Nucleus accumbens (tissue), 56 donors: ENCODE measurements at places on chromosomes 16 and 17.

GRCh38 chr17:79562192-79562930 lies 48.5 kb downstream of the RBFOX3 start:
- DNase-seq = no peak

- DNase-seq = no peak
Observed at GRCh38 chr17:40602445-40603443, 37.5 kb upstream of the CCR7 start.

- no peak for DNase-seq
Observed at GRCh38 chr16:49554681-49555080, 181.1 kb downstream of the C16orf78 start.

DNA sequence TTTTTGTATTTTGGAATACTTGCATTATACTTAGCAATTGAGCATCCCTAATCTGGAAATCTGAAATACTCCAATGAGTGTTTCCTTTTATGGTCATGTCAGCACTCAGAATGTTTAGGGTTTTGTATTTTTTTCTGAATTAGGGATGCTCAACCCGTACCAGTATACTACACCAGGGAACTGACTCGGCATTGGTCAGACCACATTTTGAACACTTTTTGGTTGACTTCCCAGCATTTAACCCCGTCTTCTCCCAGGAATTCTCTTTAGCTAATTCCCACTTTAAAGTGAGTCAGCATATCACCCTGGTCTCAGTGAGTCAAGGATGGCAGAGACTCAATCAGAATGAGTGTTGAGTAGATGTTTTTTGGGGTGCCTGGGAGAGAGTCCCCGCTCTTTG lies 177.9 kb downstream of the SPECC1 start:
- DNase-seq = no peak

- DNase-seq = no peak
Observed at GRCh38 chr16:87100306-87101058, 216.7 kb downstream of the C16orf95 start.

DNA sequence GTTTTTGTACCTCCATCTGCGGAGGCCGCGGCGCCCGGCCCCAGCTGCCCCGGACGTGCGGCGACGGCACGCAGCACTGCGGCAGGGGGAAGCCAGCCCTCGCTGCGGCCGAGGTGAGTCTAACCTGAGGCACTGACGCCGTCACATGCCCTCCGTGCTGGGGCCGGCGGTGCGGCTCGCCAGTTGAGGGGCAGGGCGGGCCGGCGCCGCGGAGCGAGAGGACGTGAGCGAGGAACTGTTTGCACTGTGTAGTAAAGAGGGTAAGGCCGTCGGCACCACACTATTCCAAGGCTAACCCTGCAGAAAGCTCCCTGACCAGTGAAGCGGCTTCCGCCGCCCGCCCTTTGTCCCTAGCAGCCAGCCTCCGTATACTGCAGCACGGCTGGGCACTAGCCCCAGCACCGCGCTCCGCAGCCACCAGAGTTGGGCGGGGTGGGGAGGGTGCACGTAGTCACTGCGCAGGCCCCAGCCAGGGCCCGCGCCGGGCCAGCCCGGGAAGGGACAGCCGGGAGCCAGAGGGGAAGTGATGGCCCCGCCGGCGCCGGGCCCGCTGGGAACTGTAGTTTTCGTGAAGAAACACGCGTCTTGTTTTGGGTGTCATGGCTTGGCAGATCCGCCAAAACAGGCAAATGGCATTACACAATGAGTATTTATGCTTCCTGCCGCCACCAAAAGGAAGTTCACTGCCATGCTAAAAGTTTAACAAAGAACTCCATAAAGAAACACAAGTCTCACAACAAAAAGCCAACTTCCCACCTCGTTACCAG lies 580 bp upstream of the KANSL1 start:
- peak; percentile 100 for DNase-seq

DNA sequence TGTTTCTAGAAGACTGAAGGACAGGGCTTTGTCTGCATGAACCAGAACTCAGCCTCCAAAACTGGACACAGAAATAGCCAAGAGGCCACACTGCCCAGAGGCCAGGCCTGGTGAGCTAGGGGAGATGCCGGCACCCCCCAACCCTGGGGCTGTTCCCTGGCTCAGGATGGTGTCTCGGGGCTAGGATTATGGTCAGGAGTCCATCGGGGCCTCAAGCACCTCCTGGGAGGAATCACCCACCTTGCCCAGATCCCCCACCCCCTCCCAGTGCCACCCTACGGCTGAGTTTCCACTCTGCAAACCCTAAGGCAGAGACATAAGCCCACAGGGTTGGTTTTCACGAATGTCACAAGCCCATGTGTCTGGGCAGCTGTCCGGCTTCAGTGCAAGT lies 37.2 kb downstream of the SLC7A5 start:
- no peak for DNase-seq

DNA sequence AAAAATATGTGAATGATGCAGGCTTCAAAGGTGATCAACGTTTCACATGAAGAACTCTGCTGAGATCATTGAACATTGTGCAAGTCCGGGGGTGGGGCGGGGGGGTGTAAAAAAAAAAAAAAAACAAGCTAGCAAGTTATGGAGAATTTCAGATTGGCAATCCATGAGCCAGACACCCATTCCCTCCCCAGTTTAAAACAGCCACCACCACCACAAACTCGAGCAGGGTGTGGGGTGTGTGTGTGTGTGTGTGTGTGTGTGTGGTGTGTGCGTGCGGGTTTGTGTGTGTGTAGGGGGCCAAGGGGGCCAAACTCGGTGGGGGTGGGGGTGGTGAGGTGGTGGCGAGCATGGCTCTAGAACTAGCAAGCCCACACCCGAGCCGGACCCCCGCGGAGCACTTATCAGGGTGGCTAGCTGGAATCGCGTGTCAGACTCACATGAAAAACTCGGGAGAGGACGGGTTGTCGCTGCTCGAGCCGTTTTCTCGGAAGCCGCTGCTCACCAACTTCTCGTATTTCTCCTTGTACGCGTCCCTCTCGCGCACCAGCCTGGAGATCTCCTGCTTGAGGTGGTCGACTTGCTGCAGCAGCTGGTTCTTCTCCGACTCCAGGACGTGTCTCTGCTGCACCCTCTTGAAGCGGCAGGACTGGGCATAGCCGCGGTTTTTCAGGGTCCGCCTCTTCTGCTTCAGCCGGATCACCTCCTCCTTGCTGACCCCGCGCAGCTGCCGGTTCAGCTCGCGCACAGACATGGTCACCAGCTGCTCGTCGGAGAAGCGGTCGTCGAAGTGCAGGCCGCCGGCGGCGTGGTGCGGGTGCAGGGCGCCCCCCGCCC lies 2.0 kb downstream of the MAF start:
- DNase-seq = no peak

GRCh38 chr16:5056352-5056751 lies 9.4 kb downstream of the C16orf89 start:
- no peak for DNase-seq

DNA sequence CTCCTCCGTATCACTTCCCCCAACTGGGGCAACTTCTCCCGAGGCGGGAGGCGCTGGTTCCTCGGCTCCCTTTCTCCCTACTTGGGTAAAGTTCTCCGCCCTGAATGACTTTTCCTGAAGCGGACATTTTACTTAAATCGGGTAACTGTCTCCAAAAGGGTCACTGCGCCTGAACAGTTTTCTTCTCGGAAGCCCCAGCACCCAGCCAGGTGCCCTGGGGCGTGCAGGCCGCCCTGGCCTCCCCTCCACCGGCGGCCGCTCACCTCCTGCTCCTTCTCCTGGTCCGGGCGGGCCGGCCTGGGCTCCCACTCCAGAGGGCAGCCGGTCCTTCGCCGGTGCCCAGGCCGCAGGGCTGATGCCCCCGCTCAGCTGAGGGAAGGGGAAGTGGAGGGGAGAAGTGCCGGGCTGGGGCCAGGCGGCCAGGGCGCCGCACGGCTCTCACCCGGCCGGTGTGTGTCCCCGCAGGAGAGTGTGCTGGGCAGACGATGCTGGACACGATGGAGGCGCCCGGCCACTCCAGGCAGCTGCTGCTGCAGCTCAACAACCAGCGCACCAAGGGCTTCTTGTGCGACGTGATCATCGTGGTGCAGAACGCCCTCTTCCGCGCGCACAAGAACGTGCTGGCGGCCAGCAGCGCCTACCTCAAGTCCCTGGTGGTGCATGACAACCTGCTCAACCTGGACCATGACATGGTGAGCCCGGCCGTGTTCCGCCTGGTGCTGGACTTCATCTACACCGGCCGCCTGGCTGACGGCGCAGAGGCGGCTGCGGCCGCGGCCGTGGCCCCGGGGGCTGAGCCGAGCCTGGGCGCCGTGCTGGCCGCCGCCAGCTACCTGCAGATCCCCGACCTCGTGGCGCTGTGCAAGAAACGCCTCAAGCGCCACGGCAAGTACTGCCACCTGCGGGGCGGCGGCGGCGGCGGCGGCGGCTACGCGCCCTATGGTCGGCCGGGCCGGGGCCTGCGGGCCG lies 1.6 kb downstream of the HIC1 start:
- no peak for DNase-seq

DNA sequence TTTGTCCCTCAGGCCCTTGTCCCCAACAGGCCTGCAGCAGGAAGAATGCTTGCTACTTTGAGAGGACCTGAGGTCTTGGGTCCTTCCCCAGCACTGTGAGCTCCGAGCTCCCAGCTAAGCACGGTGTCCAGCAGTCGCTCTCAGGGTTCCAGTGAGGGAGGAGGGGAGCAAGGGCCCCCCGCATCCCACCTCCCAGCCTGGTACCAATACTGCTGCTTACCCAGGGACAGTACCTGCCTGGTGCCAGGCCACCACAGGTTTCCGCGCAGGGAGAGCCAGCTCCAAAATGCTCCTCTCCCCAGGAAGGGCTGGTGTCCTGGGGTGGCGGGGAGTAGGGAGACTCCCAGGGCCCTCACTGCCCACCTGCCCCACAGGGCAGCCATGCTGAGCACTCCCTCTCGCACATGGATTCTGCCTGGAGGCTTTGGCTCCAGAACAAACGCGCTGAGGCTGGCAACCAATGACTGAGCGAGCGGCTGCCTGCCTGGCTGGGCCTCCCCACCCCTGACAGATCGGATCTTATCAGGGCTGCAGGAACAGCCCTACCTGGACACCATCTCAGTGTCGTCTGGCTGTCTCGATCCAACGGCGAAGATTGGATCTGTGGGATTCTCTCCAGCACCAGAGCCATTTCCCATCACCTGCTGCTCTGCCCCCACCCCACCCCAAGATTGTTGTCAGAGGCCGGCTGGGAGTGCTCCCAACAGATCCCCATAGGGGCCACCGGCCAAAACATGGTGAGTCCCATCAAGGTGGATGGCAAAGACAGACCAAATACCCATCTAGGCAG lies 2.4 kb downstream of the DOK4 start:
- DNase-seq = no peak

- no peak for DNase-seq
Observed at GRCh38 chr17:29159306-29159860, 20.8 kb downstream of the MYO18A start.

GRCh38 chr17:78804777-78805176 lies 22.7 kb upstream of the CYTH1 start:
- DNase-seq = no peak

DNA sequence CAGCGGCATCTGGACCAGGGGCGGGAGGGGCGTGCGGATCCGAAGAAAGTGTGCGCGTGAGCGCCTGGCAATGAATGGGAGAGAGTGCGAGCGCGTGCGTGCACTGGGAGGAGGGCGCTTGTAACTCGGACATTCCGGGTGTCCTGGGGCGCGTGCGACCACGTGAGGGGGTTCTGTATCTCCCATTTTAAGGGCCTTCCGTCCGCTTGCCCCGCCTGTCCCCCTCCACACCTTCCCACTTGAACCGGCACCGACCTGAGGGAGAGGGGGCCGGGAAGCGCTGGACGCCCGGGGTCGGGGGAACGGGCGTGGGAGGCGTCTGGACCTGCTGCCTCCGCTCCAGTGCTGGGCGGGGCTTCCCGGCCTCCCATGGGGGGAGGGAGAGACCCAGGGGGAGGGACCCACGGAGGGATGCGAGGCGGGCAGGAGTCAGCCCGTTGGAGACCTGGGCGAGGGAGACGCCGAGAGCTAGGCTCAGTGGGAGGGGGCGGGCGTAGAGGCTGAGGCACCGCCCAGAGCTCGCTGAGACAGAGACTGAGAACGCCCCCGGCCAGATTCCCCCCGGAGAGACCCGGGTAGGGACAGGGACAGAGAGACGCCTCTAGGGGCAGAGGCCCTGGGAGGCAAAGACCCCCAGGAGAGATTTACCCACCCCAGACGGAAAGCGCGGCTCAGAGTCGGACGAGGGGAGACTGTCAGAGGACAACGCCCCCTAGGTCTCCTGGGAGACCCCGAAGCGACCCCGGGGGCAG lies at the start of gene KREMEN2:
Gene KREMEN2 (plus strand): TSS at position 553 of the 752 bp plus-strand sequence. CDS start 246 bp downstream, outside the sequence.
- DNase-seq = no peak

DNA sequence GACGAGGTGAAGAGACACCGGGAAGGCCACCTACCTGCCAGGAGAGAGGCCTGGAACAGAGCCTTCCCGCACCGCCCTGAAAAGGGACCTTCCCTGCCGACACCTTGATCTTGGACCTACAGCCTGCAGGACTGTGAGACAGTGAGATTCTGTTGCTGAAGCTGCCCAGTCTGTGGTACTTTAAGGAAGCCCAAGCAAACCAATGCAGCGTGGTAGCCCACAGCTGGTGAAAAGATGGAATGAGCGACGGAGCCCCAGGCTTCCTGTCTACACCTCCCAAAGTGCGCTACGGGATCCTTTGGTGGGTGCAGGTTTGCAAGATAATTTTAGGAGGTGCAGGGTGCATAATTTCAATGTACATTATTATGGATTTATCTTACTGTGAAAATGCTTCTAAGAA lies 33.9 kb downstream of the TNFRSF13B start:
- no peak for DNase-seq

GRCh38 chr16:48136547-48137360 lies 19.0 kb downstream of the ABCC12 start:
- no peak for DNase-seq

DNA sequence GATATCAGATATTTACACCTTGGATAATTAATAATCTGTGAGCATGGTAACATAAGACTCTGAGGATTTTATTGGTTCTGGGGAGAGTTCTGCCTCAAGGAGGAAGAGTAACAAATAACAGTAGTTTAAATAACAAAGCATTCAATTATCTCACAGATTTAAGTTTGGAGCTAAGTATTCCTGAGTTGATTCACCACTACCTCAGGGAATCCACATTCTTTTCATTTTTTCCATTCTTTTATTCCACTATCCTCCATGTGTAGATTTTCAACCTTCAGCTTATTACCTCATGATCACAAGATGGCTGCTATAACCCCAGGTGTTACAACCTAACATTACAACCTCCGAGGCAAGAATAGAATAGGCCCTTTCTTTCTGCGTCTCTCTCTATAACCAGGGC lies 252.2 kb upstream of the TOX3 start:
- DNase-seq = no peak

GRCh38 chr17:50473901-50474300 lies 4.8 kb upstream of the RSAD1 start:
- DNase-seq = no peak

- no peak for DNase-seq
Observed at GRCh38 chr17:79064026-79064425, 10.6 kb upstream of the ENGASE start.
